Vagina (tissue), 2 donors: ENCODE measurements at places on chromosomes 4 and X. TPM values are rescaled to one million over a fixed set of nuclear protein-coding genes. Genes with fewer than 3 reads are reported as not detected.

GRCh38 chrX:40109288-40110008 lies 11.7 kb upstream of the BCOR start:
- no peak for DNase-seq

DNA sequence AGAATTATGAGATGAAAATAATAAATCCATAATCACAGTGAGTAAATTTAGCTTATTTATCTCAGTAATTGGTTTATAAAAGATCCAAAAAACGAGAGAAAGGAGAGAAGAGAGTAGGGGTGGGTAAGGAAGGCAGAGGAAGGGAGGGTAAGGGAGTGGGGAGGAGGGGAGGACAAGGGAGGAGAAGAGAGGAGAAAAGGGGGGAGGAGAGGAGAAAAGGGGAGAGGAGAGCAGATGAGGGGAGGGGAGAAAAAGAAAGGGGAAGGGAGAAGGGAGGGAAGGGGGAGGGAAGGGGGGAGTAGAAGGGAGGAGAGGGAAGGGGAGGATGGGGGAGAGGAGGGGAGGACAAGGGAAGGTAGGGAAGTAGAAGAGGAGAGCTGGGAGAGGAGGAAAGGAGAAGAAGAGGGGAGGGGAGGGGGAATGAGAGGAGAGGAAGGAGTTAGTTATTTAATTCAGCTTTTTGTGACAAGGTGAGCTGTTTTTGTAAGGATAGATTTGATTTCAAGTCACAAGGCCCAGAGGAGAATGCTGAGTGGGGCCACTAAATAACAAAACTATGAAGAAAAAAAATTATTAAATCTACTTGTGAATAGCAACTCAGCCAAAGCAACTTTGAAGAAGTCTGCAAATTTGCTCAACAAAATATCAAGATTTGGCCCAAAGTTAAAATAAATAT lies 454.3 kb downstream of the ARAP2 start:
- DNase-seq: no peak

- DNase-seq: no peak
Observed at GRCh38 chr4:77877167-77877566, 14.5 kb downstream of the MRPL1 start.

- DNase-seq: no peak
Observed at GRCh38 chr4:113834298-113834697, 72.8 kb upstream of the CAMK2D start.

Gene TACR3
- total RNA-seq: not detected

GRCh38 chr4:124753941-124754581 lies 41.5 kb upstream of the ANKRD50 start:
- DNase-seq: no peak
